ENCODE measurements at places on chromosomes 5 and 9.
A peak's percentile ranks its signal among the peaks of the same experiment; 100 is the strongest.

DNA sequence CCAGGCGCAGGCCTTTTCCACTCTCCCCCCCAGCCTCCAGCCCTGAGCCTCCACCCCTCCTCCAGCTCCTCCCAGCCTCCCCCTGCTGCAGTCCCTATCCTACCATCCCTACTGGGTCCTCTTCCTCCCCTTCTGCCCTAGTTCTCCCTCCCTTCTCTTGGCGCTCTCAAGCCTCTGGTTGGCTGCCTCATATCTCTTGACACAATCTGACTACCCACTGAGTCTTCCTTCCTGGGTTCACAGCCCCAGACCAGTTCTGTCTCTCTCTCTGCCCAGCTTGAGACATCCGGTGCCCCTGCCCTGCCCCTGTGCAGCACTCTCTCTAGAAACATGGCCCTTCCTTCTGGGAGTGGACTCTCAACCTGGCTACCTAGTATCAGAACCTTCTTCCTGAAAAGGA is 76.2 kb downstream of the TSPAN17 start:
- DNase-seq = no peak

GRCh38 chr5:23084815-23085214 is 231.7 kb upstream of the CDH12 start:
- no peak for DNase-seq

- DNase-seq = no peak
Observed at GRCh38 chr9:112647596-112647995, 70.3 kb downstream of the INIP start.

DNA sequence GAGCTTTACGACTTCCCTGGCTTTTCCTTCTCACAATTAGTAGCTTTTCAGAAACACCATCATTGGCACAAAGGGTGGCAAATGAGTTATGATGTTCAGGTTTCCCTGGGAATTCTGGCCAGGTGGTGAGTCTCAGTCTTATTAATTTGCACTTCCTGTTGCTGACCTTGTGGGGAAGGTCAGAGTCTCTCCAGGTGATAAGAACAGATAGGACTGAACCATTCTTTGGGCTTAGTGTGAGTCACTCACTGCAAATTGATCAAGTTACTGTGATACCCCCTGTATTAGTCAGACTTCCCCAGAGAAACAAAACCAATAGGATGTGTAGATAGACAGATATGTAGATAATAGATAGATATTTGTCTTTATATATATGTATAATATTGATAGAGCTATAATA is 53.8 kb upstream of the RANBP3L start:
- DNase-seq = no peak

- no peak for DNase-seq
Observed at GRCh38 chr9:77562019-77562748, 85.9 kb downstream of the GNA14 start.

GRCh38 chr5:71475788-71476384 is 20.4 kb downstream of the BDP1 start:
- DNase-seq = peak; percentile 33

GRCh38 chr9:92558612-92559374 is 23.0 kb upstream of the ECM2 start:
- DNase-seq = no peak

GRCh38 chr5:155625897-155626543 is 612.5 kb downstream of the KIF4B start:
- DNase-seq = no peak

GRCh38 chr5:121031491-121031890 is 567.4 kb downstream of the PRR16 start:
- DNase-seq = no peak

DNA sequence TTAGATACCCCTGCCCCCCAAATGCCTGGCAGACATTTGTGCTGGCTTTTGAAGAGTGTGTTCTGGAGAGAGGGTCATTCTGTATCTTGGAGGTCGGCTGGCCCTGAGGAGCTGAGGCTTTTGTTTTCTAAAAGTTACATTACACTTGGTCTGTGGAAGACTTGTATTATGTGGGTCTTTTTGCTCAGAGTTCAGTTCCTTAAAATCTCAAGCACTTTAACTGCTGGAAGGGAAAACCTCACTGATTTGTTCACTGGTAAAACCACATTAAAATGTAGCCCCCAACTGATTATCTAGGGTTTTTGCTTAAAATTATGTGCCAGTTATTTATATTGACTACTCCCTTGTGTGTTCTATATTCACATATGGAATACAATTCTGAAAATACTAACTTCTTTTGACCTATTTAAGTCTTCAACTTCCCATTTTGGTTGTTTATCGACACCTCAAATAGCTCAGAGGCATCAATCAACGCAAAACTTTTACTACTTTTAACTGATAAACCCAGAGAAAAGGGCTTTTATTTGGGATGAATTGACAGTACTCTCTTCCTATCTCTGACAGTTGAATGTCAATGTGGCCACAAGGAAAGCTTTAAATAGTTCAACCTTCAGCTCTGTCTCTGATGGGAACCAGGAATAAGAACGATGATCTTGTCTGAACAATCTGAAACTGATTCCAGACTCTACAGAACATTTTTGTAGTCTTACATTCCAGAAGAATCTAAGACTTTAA is 54.0 kb upstream of the MAP3K1 start:
- no peak for DNase-seq
